Cortex of kidney (tissue), 1 donor: ENCODE measurements at places on chromosomes 12 and 14.

DNA sequence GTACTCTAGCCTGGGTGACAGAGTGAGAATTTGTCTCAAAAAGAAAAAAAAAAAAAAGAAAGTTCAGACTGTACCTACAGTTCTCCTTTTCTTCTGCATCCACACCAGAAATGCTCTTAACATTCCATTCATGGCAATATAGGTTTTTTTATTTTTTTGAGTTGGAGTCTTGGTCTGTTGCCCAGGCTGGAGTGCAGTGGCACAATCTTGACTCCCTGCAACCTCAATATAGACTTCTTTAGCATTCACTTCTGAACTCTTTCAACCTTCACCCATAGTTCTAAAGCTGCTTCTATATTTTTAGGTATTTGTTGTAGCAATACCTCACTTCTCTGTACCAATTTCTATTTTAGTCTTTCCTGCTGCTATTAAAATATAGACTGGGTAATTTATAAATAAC, 1095.7 kb downstream of the FLRT2 start:
- DNase-seq: no peak

DNA sequence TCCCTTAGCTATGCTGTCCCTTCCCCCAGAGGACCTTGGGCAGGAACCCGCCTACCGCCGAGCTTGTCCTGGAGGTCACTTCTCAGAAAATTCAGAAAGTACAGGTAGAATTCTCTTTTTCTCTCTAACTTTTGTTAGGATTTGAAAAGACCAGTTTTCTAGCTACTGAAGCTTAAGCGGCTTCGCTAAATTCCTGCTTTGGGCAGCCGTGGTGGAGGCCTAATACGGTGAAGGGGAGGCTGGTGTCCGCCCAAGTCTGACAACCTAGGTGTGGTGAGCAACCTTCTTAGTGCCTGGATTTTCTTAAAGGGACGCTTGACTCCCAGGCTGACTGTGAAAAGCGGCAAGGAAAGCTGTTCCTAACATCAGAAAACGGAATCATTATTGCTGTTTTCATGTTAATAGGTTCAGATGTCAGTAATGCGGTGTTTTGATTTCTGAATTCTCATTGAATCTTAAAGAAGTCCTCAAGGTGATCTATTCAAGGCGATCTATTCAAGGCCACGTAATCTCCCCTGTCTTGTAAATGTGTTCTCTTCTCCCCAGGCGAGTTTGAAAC, 835 bp downstream of the FGD4 start:
- no peak for DNase-seq

DNA sequence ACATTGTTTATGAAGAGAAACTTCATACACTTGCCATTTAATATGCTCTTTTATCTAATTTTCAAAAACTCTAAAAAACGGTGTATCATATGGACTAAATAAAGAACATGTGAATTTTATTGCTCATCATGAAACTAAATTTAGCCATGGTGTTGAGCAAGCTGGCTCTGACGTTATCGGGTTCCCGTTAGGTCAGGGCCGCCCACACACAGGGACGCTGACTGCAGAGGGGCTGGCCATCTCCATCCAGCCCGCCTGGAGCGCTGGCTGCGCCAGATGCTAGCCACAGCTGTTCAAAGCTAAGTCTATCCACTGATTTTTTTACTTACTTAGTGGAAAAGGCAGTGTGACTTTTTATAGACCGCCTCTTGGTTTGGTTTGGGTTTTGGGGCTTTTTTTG, 36.5 kb upstream of the DYNC1H1 start:
- DNase-seq: no peak

GRCh38 chr12:20368114-20368650, at the start of gene PDE3A:
TSS of gene PDE3A (plus strand) at chr12:20368537. CDS start at chr12:20369285, 748 bp downstream.
- DNase-seq: no peak

- no peak for DNase-seq
Measured at GRCh38 chr14:21913759-21914158, 240.1 kb upstream of the OR4E1 start.

- no peak for DNase-seq
Measured at GRCh38 chr14:71354801-71355200, 447.5 kb downstream of the PCNX1 start.
